Upper lobe of left lung (tissue), 6 donors: ENCODE measurements at places on chromosomes 12 and 14. TPM values are rescaled to one million over a fixed set of nuclear protein-coding genes. Genes with fewer than 3 reads are reported as not detected.
A peak's percentile ranks its signal among the peaks of the same experiment; 100 is the strongest.

DNA sequence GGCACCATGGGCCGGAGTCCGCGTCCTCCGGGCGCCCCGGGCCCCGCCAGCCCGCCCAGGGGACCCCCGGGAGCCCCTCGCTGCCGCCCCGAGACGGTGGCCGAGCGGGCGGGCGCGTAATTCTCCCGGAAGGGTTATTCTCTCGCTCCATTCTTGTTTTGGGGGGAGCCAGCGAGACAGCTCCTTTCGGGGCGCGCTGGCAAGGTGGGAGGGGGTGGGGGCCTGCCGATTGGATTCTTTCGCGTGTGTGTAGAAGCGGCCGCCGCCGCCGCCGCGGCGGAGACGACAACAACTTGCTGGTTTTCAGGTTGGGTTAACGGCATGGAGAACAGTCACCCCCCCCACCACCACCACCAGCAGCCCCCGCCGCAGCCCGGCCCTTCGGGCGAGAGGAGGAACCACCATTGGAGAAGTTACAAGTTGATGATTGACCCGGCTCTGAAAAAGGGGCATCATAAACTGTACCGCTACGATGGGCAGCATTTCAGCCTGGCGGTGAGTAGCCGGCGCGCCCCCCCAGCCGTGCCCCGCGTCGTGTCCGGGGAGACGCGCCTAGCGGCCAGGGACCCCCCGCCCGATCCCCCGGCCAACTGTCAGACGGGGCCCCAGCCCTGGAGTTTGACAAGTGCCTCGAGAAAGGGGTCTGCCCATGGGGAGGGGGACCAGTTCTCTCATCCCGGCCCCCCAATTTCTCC lies 755 bp downstream of the SETD1B start:
- DNase-seq: peak; percentile 92

PPP1R36 gene
- 0.71 TPM for total RNA-seq

DNA sequence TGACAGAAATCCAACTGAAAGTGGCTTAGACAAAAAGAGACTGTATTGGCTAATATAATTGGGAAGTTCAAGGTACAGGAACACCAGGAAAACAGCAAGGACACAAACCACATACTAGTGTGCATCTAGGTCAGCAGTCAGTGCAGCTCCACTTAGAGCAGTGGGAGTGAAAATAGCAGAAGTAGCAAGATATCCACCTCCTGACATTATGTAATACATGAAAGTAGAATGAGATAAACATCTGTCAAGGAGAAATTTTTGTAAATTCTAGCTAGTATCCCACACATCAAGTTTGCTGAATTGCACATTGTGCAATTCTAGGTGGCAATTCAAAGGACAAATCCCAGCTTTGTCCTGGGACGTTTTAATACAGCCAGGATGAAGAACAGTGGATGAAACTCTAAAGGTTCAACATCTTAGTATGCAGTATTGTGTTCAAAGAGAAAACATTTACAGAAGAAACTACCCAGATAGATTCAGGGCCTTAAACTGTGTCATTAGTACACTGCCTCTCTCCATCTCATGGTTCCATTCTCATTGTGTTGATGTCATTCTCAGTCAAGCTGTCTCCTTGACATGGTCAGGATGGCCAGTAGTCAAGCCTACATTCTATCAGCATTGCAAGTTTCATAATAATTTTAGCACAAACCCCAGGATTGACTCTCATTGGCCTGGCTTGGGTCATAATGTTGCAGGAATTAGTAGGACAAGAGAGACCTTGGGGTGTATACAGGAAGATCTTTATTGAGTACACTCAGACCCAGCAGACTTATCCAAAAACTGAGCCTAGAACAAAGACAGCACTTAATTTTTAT lies 56.8 kb downstream of the SDR9C7 start:
- DNase-seq: no peak

DNA sequence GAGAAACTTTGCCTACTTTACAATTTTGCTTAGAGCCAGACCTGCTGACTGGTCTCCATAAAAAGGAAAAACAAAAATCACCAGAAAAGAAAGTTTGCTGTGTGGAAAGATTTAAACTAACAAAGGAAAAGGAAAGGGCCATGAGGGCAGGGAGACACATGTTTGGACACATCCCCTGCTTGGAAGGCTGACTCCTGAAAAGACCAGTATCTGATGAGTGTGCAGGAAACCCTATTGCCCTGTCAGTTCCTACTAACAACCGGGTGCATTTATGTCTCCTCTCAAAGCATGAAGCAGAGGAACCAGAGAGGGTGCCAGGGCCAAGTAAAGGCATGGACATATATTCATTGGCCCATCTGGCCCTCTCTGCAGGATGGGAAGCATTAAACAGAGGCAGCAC lies 7.0 kb upstream of the STAB2 start:
- no peak for DNase-seq

- no peak for DNase-seq
Observed at GRCh38 chr14:50156111-50156510, 39.7 kb upstream of the VCPKMT start.

AQP2 gene
- total RNA-seq: not detected

DNA sequence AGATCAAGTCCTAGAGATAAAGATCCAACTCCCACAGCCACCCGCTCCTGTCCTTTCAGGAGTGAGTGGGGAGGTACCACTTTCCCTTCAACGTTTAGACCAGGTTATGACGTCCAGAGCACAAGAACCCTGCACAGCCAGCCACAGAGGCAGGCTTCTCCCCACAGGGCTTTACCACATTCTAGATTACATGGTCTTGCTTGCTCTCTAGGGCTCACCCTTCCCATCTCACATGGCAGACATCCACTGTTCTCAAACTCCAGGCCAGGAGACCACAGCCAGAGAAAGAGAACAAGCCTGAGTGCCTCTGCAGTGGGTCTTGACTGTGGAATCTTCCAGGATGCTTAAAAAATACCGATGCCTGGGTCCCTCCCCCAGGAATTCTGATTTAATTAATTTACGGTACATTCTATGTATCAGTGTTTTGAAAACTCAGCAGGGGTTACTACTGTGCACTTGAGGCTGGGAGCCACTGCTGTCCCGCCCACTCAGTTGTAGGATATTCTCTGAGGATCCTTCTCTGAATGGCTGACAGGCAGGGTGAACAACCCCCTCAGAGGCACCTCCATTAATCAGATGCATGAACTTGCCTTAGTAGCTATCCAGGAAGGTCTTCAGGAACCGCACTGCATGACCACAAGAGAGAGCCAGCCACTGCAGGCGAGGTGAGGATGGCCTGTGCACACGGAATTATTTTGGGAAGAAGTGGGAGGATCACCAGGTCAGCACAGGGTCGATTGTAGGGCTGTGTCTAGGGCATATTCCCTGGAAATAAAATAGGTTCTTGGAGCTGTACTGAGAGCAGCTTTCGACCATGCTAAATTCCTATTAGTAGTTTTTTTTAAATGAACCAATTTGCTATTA lies 21.5 kb upstream of the SOCS2 start:
- no peak for DNase-seq

DNA sequence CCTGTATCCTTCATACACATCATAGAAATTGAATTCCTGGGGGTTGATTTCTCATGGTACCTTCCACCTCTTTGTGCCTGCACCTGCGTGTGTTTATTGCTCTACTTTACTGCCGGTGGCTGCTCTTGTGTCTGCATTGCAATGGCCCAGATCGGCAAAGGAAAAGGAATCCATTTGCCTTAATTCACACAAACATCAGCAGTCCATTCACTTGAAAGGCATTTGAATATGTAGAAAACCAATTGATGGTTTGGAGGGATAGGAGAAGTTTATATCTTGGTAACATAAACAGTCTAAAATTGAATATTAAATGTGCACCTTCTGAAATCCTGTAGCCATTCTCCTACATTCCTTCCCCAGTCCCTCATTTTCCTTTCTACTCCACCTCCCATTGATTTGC lies 74.0 kb downstream of the SNAPC1 start:
- no peak for DNase-seq

C1QL4 gene
- total RNA-seq: not detected

DNA sequence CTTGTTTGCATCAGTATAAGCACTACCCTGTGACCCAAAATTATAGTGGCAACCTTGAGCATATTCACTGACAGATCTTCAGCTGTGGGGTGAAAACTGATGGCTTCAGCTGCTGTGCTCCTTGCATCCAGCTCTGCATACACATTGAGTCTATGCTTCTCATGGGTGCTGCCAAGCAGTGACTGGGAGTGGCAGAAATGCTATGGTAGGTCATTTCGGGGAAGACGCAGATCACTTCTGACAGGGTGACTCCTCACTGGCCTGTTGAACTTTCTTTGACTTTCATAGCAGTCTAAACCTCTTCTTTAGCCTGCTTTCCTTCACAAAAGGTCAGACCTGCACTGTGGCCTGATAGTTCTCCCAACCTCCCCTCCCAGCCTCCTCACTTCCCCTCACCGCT lies 5.6 kb upstream of the ALDH1L2 start:
- DNase-seq: no peak
